B cell (primary cell): ENCODE measurements at places on chromosomes 11 and 22.

DNA sequence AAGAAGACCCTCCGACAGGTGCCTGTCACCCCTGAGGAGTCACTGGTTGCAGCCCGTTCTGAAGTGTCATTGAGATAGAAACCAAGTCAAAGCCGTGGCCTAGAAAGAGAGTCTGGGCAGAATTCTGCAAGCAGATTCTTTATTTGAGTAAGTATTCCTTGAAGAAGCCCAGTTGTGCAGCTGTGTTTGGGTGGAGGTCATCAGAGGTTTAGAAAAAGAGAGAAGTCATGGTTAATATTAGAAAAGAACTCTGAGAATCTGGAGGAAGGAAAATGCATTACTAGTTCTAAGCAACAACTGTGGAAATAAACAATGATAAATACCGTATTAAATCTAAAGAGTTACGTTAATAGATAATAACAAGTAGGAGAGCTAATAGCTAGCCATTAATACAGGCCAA lies 118.8 kb upstream of the KIRREL3 start:
- H3K27me3 ChIP-seq = no peaks in the 10 kb centered on the region
- DNase-seq = no peak
- no peaks in the 10 kb centered on the region for H3K36me3 ChIP-seq

DNA sequence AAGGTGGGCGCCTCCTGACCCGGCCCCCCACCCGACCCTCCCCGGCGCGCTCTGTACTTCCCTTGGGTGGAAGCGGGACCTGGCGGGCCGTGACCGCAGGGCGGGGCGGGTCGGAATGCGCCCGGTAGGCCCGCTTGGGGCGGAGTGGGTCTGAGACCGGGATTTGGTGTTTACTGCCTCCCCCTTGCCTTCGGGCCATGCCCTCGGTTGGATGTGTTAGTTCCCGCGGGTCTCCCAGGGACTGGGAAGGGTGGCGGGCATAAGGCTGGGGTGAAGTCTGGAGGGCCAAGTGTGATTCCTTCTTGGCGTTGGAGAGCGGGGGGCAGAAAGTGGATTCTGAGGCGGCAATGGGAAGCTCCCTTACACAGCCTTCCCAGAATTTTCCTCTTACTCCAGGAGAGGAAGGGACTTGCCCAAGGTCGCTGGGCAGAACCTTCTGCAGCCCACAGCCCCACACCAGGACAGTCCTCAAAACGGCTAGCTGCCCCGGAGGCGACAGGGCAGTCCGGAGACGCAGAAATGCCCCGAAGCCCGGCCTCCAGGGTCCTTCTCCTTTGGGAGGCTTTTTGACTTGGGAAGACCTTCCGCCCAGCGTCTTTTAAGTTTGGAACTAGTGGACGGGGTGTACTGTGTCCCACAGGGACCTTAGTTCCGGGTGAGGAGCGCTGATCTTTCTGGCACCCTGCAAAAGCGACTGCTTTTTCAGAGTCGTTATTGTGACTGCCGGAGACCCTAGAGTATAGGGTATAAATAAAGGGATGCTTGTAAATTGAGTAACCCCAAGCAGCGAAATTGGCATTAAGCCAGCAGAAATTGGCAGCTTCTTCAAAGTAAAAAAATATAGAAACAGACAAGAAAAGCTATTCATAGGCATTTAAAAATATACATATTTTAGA lies 647 bp downstream of the SWAP70 start:
- peaks cover 57% of the 10 kb centered on the region for H3K4me1 ChIP-seq
- H3K27ac ChIP-seq = peak overlapping the region; percentile 84

DNA sequence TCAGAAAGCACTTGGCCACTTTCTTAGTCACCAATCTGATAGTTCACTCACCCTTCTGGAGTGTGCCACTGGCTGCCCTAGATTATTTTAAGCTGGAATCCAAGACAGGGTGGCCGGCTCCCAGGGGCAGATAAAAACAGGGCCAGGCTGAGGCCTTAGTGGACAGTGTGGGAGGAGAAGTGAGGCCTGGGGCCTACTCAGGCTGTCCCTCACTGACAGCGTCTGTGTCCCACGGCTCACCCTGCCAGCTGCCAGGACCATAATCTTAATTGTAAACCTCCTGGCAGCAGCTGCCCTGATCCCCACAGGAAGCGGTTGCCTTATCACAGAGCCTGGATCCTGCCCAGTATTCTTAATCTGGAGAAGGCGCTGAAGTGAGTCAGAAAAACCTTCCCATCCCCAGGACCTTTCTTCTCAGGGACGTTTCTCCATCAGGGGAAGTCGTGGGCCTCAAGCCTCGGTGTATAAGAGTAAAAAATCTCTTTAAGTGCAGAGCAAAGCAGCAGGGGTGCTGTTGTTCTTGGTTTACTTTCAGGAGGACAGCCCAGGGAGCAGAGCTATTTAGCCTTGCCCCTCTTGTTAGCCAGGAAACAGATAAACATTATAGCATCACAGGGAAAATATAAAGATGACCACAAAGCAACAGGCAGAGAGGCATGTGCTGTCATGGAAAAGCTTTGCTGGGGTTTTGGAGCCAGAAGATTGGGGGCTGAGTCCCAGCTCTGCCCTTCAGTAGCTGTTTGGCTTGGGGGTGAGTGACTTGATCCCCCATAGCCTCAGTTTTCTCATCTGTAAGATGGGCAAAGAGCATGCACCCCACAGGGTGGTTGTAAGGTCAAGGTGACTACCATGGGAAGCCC lies 39.6 kb downstream of the TSPAN18 start:
- no peak overlapping the region for H3K27ac ChIP-seq
- no peak overlapping the region for H3K4me3 ChIP-seq
- no peaks in the 10 kb centered on the region for H3K36me3 ChIP-seq

DNA sequence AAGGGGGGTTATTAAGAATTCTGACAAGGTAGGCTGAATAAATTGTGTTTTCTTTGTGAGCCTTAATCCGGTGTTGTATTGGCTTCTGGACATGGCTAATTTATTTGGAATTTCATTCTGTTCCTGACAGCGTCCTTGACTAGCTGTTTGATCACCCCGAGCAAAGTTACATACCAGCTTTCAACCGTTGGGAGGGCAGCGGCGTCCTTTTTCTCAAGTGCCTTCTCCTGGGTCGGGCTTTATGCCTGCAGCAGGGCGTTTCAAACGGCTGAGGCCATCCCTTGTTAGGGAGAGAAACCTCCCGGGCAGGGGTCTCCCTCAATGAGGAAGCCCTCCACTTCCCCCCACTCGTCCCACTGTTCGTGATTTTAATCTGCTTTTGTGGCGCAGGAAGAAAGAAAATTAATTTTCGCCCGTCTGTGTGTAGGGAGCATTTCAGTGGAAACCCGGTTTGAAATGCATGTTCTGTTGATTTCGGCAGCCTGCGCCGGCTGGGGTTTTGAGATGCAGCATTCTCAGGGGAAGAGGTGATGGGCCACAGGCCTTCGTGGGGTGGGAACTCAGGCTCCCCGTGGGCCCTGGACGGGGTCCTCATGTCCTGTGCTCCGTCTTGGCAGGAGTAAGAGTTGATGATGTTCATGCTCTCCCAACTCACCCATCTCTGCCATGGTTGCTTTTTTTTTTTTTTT lies 2.9 kb upstream of the SMIM38 start:
- no peak overlapping the region for H3K4me3 ChIP-seq
- no peaks in the 10 kb centered on the region for H3K36me3 ChIP-seq
- no peaks in the 10 kb centered on the region for H3K4me1 ChIP-seq
- H3K27me3 ChIP-seq = no peaks in the 10 kb centered on the region
- H3K27ac ChIP-seq = no peak overlapping the region

DNA sequence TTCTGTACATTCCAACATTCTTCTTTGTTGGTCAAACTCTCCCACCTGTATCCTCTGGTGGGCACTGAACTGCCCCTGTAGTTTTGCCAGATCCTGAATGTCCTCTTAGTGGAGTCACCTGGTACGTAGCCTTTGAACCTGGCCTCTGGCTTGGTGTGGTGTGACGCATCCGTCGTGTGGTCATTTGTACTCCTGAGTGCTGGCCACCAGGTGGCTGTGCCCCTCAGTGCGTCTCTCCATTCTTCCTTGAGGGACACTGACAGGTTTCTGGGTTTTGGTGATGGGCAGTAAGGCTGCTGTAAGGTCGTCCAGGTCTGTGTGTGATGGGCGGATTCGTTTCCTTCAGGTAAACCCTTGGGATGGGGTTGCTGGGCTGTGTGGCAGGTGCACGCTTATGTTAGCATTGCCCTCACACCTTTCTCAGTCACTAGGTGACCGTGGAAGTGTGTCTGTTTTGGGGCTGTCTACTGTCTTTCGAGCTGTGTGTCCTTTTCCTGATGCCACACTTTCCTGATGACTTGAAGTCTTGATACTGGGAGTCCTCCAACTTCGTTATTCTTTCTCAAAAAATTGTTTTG lies 13.6 kb upstream of the RANBP1 start:
- peaks cover 25% of the 10 kb centered on the region for H3K36me3 ChIP-seq
- H3K4me3 ChIP-seq = no peak overlapping the region
- H3K27me3 ChIP-seq = no peaks in the 10 kb centered on the region
- no peak for DNase-seq
- H3K4me1 ChIP-seq = no peaks in the 10 kb centered on the region

DNA sequence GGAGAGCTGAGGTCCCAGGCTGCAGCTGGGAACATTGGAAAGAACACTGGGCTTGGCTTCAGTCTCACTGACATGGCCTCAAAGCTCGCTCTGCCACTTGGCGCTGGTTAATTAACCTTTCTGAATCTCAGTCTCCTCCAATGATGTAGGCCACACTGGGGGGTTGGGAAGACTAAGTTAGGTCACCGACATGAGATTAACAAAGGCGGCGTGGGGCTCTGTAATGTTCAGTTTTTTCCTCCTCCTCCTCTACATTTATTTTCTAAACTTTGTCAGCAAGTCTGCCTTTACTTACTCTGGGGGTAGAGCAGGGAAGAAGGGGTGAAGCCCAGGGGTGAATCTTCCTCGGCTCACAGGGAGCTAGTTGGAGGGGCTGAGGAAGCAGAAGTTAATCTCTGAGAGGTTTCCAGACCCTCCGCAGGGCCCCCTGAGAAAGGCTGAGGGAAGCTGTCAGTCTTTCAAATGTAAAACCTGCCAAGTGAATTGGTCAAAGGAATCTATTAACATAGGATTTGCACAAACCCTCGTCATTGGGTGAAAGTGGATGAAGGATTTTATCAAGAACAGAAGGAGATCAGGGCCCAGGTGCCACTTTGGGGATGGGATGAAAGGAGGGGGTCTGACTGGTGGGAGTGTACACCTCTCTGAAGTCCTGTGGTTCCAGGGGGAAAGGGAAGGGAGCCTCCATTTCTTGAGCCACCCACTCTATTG lies 32.1 kb upstream of the TENM4 start:
- H3K4me1 ChIP-seq = no peaks in the 10 kb centered on the region
- DNase-seq = no peak
- peaks cover 3% of the 10 kb centered on the region for H3K27me3 ChIP-seq

DNA sequence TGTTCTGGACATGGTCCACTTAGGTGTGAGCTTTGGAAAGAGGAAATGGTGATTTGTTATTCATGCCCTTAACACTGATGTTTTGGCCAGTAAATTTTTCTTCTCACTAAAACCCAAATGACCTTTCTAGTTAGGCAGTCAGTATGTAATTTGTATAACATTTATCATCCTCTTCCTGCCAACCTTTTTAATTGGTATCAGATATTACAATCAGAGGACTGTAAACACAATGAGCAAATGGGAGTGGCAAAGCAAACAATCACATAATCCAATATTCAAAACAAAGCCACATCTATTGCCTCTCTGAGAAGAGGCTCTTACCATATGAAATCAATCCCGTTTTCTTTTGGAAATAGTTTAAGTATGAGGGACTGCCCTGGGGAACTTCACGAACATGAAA lies 49.1 kb downstream of the BBOX1 start:
- no peaks in the 10 kb centered on the region for H3K4me1 ChIP-seq
- H3K4me3 ChIP-seq = no peak overlapping the region
- H3K27ac ChIP-seq = no peak overlapping the region
- no peak for DNase-seq

DNA sequence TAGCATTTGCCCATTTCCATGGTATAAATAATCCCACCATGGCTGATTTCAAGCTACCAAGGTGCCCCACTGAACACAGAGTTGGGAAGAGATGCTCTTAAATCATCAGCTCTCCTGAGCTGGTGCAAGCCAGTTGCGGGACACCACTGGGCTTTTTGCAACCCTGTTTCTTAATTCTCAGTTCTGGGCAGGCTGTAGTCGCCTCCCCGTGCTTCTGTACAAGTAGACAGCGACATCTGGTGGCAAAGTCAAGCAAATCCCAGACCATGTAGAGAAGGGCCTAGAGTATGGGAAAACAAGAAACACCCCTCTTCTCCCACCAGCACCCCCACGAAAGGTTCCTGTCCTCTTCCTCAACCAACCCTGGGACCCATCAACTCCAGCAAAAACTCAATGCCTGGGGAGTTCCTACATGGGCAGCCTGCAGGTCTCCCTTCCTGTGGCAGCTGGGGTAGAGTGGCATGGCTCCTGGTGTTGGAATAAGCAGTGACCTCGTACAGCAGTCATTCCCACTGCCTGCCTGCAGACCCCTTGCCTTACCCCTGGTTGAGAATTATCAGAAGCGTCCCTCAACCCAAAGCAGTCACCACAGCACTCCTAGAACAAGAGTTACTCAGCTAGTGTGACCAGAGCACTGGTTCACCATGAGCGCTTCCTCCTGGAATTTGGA lies 68.4 kb downstream of the IGLL5 start:
- H3K27me3 ChIP-seq = no peaks in the 10 kb centered on the region
- H3K36me3 ChIP-seq = no peaks in the 10 kb centered on the region
- H3K4me1 ChIP-seq = peaks cover 41% of the 10 kb centered on the region
- no peak overlapping the region for H3K27ac ChIP-seq

GRCh38 chr11:11522591-11522990 lies 99.2 kb downstream of the GALNT18 start:
- H3K27me3 ChIP-seq = no peaks in the 10 kb centered on the region
- no peak overlapping the region for H3K27ac ChIP-seq
- DNase-seq = no peak
- no peak overlapping the region for H3K4me3 ChIP-seq
- no peaks in the 10 kb centered on the region for H3K36me3 ChIP-seq
